ENCODE measurements at places on chromosomes 3 and 15.

DNA sequence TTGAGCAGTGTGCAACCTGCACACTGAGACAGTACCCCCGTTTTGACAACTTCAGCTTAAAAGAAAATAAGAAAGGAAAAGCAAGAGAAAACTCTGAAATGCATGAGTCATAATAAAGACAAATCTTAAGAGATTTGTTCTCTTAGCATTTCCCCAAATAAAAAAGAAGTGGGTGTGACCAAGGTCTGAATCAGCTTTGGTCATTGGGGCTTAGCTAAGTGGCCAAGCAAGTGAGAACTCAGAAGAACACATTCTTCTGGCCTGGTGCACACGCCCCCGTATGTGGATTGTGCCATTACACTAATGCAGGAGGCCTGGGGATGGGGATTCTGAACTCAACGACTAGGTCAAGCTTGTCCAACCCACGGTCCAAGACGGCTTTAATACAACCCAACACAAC, 56.9 kb upstream of the PDZRN3 start:
- no peak for DNase-seq

DNA sequence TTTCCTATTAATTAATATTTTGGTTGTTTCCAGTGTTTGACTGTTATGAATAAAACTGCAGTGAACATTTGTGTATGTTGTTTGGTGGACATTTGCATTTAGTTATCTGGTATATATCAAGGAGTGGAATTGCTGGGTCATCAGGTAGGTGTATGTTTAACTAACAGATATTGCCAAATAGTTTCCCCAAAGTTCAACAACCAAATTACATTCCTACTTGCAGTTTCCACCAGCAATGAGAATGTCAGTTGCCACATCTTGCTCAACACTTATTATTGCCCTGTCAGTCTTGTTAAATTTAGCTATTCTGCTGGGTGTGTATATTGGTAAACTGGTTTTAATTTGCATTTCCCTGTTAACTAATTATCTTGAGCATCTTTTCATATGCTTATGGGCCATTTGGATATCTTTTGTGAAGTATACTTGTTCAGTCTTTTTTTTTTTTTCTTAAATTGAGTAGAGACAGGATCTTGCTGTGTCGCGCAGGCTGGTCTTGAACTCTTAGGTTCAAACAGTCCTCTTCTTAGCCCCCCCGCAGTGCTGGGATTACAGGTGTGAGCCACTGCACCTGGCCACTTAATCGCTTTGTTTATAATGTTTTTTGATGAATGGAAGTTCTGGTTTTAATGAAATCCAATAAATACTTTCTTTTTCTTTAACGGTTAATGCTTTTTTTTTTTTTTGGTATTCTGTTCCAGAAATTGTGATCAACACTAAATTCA, 7.9 kb downstream of the FEM1B start:
- no peak for DNase-seq

- no peak for DNase-seq
These were observed 25.3 kb upstream of the STRIT1 start for GRCh38 chr3:155318740-155319139.

- DNase-seq, result no peak
These were observed 297.9 kb downstream of the RYR3 start for GRCh38 chr15:33608714-33609113.

- no peak for DNase-seq
These were observed 56.1 kb upstream of the RAD18 start for GRCh38 chr3:9019259-9019961.

DNA sequence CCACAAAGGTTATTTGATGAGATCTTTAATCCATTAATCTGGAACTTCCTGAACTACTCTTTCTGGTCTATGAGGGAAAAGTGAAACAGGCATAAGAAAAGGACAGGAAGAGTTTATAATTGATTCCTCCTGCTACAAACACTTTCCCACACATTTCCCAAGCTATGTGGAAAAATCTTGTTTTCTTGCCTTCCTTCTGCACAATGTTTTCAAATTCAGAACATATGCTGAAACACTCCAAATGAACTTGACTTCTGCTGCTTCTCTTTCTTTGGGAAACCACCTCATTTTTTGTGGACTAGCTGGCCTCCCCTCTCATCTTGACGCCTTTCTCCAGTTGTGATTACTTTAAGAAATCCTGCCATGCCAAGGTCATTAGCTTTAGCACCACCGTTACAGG, 100.7 kb upstream of the PTPRG start:
- no peak for DNase-seq

DNA sequence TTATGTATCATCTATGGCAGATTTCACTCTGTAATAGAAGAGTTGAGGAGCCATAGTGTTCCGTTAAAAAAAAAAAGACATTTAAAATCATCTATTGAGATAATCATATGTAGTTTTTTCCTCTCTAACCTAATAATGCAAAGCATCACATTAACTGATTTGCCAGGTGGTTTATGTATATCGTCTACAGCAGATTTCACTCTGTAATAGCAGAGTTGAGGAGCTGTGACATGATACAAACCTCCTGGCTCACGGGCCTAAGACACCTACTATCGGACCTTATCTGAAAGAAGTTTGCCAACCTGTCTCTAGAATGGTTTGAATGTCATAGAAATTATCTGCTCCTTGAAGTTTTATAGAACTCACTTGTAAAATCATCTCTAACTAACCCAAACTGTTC, 29.8 kb downstream of the CDCP1 start:
- no peak for DNase-seq

GRCh38 chr15:92294759-92295158, 98.9 kb upstream of the ST8SIA2 start:
- no peak for DNase-seq

- no peak for DNase-seq
These were observed at the start of gene PRR23B for GRCh38 chr3:139020868-139021234. Gene PRR23B, minus strand, starts transcription at chr3:139020926. Its CDS starts 265 bp downstream, at chr3:139020661.

GRCh38 chr15:27025481-27025966, 54.5 kb downstream of the GABRG3 start:
- DNase-seq, result no peak

- DNase-seq, result no peak
These were observed 77.4 kb downstream of the STAC start for GRCh38 chr3:36457667-36458066.

- DNase-seq, result no peak
These were observed 102.8 kb downstream of the GABRB3 start for GRCh38 chr15:26670116-26670515.

DNA sequence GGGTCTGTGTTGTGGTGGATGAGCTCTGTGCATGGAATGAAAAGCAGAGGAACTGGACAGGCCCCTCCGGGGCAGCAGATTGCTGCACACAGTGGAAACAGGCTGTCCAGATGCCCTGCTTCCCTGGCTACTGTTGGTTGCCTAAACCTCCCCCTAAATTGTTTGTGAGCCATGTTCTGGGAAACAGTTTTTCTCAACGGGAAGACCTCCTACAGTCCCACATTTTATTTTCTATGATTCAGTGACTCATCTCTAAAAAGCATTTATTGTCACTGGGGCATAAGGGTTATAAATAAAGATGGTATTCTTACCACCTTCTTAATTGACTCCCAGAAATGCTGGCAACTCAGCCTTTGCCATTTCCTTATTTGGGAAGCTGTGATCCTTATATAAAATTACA, 20.3 kb upstream of the PTPN9 start:
- DNase-seq, result no peak

DNA sequence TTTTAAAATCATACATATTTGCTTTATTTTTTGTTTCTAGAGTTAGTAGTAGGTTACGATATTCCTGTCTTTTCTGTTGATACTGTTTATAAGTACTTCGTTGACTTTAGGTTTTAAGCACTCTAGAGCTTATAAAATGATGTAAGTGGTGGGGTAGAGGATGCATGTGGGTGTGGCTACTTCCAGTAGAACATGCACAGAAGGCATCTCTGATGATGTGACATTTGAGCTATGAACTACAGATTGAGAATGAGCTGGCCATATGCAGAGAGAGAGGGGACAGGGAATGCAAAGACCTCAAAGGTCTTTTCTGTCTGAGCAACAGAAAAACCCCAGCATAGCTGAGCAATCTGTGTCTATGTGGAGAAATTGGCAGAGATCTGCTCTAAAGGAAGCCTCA, 233.9 kb upstream of the STAC start:
- no peak for DNase-seq

DNA sequence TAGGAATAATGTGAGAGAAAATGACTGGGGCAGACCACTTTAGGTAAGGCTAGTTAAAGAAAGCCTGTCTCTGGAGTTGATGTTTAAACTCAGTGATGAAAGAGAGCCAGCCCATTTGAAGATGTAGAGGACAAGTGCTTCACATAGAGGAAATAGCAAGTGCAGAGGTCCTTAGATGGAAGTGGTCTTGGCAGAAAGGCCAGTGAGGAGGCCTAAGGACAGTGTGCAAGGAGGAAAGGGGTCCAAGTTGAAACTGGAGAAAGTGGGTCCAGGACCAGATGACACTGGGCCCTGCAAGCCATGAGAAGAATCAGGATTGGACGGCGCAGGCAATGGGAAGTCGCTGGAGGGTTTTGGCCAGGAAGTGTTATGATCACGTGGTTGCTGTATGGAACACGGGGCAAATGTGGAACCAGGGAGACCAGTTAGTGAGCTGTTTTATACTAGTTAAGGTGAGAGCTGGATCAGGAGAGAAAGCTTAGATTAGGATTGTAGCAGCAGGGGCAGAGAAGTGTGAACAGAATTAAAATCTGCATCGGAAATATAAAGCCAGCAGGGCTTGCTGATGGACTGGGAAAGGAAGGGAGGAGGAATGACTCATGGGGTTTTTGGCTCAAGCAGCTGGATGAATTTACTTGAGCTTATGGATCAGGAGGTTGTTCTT, 48.0 kb upstream of the SCAANT1 start:
- DNase-seq, result no peak

GRCh38 chr15:29921130-29921601, 98.9 kb upstream of the TJP1 start:
- DNase-seq, result no peak

DNA sequence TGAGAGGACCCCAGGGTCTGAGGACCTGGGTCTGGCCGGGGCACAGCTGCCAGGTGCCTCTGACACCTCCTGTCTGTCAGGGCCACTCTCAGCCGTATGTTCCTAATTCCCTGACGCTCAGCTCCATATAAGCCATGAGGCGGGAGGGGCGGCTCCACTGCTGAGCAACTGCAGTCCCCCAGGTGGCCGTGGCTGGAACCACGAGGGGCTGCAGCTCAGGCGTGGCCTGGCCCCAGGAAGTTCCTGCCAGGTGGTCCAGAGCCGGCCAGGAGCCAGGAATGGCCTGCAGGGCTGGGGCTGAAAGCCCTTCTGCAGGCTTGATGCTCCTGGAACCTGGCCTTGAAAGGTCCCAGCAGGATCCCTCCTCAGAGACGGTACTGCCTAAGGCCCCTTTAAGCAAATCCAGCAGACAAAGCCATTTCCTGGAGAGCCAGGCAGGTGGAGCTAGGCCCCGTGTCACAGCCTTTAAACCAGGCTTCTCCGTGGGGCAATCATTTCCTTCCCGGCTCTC, 118.0 kb downstream of the CHSY1 start:
- peak; percentile 51 for DNase-seq

- DNase-seq, result no peak
These were observed 13.6 kb downstream of the IP6K1 start for GRCh38 chr3:49772703-49773102.

GRCh38 chr15:73959801-73960200, 32.3 kb downstream of the STOML1 start:
- DNase-seq, result no peak

- DNase-seq, result no peak
These were observed 26.1 kb downstream of the ZXDC start for GRCh38 chr3:126449621-126450051.

- no peak for DNase-seq
These were observed 5.7 kb downstream of the GRM2 start for GRCh38 chr3:51712511-51712931.

DNA sequence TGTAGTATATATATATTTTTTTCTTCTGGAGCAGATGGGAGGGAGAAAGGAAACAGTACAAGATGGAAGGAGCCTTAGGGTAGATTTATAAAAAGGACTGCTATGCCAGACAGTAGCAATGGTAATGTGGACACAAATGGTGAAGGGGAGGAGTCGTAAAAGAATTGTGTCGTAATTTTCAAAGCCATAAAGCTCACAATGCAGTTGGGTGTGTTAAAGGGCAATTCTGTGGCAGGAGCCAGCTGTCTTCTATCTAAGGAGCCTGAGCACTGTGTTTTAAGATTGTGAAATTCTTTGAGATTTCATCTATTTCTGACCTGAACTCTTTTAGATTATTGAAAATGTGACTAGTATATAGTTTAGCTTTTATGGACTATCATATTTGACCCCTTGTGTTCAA, 58.9 kb downstream of the CNOT10 start:
- DNase-seq, result no peak

DNA sequence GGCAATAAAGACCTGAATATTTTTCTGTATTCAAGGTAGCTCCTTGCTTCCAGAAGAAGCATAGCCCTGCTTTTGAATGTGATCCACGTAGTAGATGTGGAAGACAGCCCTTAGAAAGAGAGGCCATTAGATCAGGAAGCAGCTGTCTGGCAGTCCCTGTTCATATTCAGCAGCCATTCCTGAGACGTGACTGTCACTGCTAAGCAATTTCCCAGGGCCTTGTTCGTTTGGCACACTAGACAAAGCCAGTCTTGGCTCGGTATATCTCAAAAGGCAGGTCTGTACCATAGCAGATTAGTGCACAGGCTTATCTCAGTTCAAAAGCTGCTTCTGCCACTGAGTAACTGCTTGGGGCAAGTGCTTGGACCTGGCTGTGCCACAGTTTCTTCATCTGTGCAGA, 287.8 kb upstream of the MCTP2 start:
- no peak for DNase-seq

DNA sequence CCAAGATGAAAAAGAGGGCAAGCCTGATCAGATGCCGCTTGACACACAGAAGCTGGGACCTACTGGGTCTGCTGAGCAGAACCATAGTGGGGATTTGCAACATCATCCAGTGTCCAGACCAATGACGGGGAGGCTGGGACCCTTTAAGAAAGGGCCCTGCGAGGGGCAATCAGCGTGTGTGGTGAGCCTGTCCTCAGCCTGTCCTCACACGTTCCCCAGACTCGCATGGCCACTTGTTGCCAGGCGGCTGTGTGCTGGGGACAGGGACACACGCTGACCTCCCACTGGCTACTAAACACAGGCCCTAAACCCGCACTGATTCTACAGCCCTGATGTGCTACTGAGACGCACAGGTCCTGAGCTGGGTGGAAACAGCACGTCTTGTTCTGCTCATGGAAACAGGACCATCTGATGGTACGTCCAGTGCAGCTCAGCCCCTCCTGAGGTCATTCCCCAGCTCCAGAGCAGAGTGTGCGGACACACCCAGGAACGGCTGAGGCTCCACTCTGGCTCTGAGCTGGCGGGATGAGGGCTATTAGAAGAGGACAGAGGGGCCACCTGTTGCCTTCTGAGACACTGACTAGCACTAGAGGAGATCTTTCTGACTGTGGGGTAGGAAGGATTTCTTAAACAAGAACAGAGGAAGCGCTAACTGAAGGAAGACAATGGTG, 24.4 kb downstream of the PCSK6 start:
- DNase-seq, result no peak

- no peak for DNase-seq
These were observed 12.9 kb downstream of the CCDC80 start for GRCh38 chr3:112627919-112628466.

DNA sequence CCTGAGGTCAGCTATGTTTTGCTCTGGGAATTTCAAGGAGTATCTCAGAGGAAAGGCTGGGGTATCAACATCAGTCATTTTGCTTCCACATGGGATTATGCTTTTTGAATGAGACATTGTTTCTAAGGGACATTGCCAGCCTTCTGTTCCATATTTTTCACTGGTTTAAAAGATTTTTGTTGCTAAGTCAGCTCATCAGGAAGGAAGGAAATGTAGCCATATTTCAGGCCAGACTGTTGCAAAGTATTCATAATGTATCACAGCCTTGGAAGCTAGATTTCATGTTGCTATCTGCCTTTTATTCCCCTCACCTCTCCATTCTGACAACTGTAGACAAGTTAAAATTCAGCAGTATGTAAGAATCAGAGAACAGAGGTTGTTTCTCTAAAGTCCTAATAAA, 61.0 kb upstream of the CHRM5 start:
- no peak for DNase-seq

Measured in DMS79 (cell line).